K562 (cell line): ENCODE measurements at places on chromosomes 12 and 14. TPM values are rescaled to one million over a fixed set of nuclear protein-coding genes. Genes with fewer than 3 reads are reported as not detected.

DNA sequence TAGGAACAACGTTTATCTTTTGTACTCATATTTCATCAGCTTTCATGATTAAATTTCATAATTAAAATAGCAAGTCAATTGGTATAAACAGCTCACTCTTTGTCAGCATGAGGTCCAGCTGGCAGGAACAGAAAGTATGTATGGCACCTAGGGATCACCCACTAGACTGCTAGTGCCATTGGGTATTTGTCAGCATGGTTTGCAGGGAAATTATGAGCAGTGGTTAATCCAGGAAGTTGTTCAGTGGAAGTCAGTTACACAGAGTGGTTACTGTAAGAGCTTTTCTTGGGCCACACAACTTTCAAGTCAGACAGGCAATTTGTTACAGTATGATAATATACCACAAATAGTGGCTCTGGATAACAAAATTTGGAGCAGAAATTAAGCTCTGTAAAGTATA, 340.3 kb upstream of the RGS6 start:
- no peak for DNase-seq

The ADAM21 gene
- total RNA-seq = not detected in 2 replicates

DNA sequence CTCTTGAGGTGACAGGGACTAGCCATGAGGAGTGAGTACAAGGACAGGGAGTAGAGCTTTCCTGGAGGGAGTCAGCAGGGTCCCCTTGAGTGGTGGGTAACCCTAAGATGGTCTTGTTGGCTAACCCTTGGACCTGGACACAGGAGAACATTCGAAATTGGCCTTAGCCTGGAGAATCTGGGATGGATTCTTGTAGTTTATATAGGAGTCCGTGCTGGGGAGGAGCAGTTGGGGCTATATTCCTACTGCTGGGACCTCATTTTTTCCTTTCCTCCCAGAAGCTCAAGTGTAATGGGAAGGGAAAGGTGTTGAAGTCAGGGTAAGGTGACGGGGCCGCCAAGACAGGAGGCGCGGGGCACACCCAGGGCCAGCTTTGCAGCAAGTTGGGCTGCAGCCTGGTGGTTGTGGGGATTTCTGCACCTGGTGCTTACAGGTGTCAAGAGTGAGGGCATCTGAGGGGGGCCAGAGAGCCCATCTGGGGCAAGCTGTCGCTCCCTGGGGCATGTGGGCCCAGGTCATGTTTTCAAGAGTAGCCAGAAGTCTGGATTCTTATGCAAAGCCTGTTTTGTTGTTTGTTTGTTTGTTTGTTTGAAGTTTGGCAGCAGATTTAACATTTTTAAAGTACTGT, 5.1 kb downstream of the BCL7A start:
- no peak for DNase-seq

DNA sequence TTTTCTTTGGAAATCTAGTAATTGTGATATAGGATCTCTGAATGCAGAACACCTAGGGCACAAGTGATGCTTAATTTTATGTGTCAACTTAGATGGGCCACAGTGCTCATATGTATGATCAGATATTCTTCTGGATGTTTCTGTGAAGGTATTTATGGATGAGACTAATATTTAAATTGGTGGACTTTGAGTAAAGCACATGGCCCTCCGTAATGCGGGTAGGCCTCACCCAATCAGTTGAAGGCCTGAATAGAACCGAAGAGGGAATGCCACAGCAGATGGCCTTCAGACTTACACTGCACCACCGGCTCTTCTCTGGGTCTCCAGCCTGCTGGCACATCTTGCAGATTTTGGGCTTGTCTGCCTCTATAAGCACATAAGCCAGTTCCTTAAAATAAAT, 60.0 kb downstream of the ETV6 start:
- DNase-seq = no peak

DNA sequence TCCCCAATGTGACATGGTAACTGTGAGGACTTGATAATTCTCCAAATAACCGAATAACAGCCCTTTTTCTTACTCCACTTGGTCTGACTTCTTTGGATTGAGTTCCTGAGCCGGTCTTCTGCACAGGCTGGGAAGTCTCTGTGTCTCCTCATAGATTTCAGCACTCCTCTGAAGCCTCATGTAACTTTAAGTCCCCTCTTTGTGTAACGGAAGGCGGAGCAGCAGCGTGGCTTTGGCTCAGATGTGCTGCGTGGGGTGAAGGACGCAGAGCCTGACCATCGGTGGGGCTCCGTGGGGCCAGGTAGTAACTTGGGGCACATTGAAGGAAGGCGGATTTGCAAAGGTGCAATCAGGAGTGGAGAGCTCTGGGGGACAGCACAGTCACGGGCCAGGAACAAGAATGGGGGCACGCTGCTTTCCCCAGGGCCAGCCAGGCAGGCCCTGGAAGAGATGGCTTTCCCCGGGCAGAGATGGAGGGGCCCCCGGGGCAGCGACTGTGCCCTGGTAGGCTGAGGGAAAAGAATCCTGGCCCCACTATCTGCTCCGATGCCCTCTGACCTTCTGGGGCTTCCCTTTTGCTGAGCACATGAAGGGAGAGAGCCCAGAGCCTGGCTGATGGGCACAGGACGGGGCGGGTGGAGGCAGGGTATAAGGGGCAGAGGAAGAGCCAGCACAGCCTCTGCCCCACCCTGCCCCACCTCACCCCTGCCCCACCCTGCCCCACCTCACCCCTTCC, 56.9 kb downstream of the ADGRD1 start:
- no peak for DNase-seq

GRCh38 chr14:94330432-94330831, 7.3 kb upstream of the SERPINA6 start:
- DNase-seq = no peak

The LMNTD1 gene
- not detected in 2 replicates for total RNA-seq

DNA sequence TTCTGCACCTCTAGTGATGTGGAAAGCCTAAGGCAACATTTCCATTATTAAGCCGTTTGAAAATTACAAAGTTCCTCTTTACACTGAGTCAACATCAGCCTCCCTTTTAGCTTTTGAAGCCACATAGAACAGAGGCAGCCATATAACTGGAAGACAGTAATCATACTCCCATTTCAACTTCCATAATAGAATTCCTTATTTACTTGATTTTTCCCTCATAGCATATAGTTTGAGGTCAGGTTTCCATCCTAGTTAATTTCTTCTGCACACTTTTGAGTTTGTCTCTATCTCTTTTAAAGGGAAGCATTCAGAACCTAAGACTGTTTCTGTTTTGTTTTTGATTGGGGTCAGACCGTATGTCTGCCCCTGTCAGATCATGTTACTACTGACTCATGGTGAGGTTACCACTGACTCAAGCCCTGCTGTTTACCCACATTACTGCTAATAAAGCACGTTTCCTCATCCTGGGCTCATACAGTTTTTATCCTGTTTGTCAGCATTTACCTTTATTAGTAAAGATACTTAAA, 161.0 kb downstream of the SLC38A4 start:
- DNase-seq = no peak

The MSRB3 gene
- 0.04 and 0.38 TPM in 2 replicates for total RNA-seq

DNA sequence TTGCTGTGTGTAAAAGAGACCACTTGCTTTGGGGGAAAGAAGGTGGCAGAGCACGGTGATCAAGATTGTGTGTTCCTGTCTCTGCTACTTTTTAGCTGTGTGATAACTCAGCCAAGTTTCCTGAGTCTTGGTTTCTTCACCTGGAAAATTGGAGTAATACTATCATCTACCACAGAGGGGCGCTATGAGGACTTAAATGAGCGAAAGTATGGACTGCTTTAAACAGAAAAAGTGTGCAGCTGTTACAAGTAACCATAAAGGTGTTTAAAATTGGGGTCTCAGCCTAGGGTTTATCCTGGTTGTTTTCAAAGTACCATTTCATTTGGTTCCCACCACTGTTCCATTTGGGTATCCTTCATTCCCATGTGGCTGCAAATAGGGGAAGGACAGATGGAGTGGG, 65.9 kb upstream of the WSCD2 start:
- peak; percentile 39 for DNase-seq

DNA sequence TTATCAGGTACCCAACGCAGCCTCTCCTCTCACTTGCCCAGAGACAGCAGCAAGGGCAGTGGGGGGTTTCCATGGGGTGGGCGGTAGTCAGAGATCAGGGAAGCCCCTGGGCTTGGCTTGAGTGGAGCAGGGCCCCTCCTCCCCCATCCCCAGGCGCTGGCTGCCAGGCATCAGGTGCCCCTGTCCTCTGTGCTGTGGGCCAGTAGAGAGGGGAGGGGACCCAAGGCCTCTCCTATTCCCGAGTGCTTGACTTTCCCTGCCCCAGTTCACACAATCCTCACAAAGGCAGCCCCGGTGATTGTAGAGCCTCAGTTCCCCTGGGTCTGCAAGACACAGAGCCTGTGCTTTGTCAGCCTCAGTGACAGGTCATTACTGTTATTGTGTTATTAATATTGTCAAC, 57.7 kb downstream of the MVK start:
- no peak for DNase-seq
